Fibroblast of skin of right quadriceps (primary cell): ENCODE measurements at places on chromosomes 6 and 20.

- no peak for DNase-seq
Observed at GRCh38 chr20:22429175-22430153, 154.9 kb downstream of the FOXA2 start.

- DNase-seq: no peak
Observed at GRCh38 chr6:168307695-168308021, 11.9 kb downstream of the DACT2 start.

DNA sequence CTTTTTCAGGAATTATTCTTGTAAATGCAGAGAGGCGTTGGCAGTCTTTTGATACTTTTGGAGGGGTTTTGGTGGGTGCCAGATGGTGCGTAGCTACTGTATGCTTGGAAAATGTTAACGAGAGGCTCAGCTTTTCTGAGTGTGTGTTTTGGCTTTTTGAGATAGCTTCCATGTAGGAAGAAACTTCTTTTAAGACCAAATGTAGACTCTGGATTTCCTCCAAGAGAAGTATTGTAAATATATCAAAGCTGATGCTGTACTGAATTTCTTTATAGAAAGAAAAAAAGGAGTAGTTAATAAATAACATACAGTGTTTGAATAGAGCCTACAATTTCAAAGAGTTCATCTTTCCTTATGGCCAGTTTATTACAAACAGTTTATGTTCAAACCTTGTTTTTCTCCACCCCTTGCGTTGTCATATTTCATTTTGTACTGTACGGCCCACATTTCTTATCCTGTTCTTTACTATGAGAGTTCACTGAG is 16.7 kb downstream of the TIAM2 start:
- no peak for DNase-seq

DNA sequence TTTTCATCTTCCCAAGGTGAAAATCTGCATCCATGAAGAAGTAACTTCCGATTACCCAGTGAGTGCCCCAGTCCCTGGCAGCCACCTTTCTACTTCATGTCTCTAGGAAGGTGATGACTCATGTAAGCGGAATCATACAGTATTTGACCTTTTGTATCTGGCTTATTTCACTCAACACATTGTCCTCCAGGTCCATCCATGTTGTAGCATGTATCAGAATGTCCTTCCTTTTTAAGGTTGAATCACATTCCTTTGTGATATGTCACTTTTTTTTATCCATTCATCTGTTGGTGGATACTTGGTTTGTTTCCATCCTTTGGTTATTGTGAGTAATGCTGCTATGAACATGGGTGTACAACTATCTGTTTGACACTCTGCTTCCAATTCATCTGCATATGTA is 176.3 kb upstream of the CDYL start:
- DNase-seq: peak; percentile 89

GRCh38 chr20:8187740-8188139 is 55.7 kb downstream of the PLCB1 start:
- no peak for DNase-seq

DNA sequence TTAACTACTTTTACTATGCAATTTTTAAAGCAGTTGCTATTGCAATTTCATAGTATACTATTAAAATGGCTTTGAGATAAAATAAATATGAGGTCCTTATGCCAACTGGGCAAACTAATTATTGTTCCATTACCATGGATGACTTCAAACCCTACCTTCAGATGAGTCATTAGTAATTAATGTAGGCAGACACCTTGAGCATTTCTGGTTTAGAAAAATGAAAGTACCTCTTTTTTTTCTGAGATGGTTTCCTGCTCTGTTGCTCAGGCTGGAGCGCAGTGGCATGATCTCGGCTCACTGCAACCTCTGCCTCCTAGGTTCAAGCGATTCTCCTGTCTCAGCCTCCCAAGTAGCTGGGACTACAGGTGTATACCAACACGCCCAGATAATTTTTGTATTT is 11.9 kb downstream of the ASF1A start:
- no peak for DNase-seq

- DNase-seq: peak; percentile 80
Observed at GRCh38 chr6:26554697-26555504, 16.7 kb downstream of the HMGN4 start.

GRCh38 chr6:5260111-5260620 is 584 bp downstream of the LYRM4 start:
- peak; percentile 48 for DNase-seq

DNA sequence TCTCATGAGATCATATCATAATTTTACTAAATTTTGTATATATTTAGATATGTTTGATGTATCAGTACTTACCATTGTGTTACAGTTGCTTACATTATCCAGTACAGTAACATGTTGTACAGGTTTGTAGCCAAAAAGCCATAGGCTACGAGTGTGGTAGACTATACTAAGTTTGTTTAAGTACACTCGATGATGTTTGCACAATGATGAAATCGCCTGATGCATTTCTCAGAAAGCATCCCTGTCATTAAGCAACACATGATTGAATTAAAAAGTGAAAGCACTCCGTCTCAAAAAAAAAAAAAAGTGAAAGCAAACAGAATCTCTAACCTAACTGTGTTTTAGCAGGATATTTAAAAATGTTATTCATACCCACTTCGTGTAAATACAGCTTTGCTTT is 104.9 kb upstream of the TFAP2D start:
- no peak for DNase-seq

GRCh38 chr6:24933266-24933665 is 2.5 kb downstream of the RIPOR2 start:
- no peak for DNase-seq

DNA sequence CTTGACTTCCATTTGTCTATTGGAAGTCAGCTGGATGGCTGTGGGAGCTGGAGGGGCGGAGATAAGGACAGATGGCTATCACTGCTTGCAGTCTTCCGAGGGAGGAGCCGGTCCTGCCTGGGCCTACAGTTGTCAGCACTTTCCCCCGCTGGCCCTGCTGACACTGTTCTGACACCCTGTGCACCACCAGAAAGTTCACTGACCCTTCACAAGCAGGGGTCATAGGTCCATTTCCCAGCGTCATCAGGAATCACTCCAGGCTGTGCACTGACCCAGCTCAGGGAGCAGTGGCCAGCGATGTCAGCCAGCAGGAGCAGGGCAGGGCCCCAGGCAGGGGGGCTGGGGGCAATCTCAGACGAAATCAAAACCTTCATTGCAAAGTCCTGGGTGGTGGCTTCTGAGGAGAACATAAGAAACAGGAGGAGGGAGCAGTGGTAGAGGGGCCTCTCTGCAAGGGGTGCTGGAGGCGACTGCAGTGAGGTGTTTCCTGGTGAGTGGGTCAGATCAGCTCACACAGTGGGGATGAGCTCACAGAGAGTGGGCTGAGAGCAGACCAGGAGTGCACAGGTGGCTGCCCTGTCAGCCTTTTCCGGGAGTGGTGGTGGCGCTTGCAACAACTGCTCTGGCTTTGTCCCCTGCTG is 26.5 kb upstream of the PLEKHG1 start:
- DNase-seq: no peak

GRCh38 chr20:7196481-7196880 is 429.0 kb downstream of the BMP2 start:
- DNase-seq: peak; percentile 57

GRCh38 chr6:133701633-133702331 is 187.1 kb upstream of the TCF21 start:
- DNase-seq: peak; percentile 25

- DNase-seq: no peak
Observed at GRCh38 chr6:31307669-31308049, 35.8 kb upstream of the HLA-C start.

- DNase-seq: peak; percentile 12
Observed at GRCh38 chr6:33822575-33823395, 19.0 kb upstream of the MLN start.

DNA sequence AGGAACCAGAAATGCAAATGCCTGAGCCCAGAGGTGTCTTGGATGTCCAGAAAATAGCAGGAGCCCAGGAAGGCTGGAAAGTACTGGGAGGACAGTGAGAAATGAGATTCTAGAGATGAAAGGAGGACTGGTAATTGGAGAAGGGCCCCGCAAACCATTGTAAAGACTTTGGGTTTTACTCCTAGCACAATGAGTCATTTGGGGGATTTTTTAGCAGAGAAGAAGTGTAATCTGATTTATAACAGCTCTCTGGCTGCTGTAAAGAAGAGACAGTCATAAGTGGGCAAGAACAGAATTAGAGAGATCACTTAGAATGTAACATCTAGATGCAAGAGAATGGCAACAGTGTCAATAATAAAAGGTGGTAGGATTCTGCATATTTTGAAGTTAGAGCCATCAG is 40.2 kb downstream of the SLC35F1 start:
- no peak for DNase-seq

- DNase-seq: no peak
Observed at GRCh38 chr6:106561686-106562405, 67.5 kb downstream of the RTN4IP1 start.

DNA sequence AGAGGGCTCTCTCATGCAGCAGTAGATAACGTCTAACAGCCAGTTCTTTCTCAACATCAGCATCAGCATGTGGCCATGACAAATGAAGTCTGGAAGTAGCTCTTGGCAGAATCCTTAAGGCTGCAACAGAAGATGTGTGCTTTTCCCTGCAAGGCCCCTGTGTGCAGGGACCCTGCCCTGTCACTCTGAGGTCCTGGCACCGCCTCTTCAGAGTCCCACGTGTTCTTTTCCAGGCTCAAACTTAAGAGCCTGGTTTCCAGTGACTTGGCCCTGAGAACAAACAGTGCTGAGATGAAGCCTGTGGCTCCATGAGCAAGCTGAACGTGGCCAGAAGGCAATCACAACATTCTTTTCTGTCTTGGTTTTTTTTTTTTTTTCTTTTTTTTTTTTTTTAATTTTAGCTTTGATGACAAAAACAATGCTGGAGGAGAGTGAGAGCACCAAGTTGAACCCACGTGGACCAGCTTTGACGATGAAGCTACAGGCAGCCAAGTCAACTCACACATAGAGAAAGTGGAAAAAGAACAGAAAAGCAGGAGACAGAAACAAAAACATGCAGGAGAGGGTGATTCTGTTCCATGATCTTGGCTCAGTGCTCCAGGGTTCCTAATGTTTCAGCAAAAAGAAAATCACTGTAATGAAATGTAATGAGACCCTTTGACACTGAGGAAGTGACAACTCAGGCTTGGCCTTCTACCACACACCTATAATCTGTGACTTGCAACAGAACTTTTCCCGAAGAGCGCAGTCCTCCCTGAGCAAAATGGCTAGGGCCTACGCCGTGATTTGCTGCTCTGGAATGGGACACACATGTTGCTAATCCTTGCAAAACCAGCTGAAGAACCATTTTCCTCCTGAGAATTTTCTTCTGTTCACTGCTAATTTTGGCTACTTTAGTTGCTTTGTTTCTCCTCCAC is 86.1 kb downstream of the FOXC1 start:
- DNase-seq: peak; percentile 32

DNA sequence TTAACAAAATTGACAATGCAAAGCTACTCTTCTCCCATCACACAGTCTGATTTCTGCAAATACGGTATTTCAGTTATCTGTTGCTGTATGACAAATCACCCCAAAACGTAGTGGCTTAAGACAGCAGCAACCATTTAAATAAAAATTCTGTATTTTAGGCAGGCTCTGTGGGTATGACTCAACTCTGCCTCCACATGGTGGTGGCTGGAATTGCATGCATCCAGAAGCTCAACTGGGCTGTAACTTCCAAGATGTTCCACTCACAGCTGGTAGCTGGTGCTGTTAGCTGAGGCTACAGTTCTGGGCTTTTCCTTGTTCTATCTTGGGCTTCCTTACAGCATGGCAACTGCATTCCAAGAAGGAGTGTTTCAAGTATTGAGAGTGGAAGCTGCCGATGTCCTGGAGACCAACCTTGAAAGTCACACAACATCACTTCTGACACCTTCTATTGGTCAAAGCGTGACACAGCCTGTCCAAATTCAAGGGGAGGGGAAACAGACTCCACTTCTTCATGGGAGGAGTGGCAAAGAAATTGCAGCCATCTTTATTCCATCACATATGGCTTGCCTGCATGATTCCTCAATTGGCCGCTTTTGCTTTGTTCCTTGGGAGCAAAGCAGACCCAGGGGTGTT is 39.7 kb upstream of the TULP1 start:
- peak; percentile 22 for DNase-seq

DNA sequence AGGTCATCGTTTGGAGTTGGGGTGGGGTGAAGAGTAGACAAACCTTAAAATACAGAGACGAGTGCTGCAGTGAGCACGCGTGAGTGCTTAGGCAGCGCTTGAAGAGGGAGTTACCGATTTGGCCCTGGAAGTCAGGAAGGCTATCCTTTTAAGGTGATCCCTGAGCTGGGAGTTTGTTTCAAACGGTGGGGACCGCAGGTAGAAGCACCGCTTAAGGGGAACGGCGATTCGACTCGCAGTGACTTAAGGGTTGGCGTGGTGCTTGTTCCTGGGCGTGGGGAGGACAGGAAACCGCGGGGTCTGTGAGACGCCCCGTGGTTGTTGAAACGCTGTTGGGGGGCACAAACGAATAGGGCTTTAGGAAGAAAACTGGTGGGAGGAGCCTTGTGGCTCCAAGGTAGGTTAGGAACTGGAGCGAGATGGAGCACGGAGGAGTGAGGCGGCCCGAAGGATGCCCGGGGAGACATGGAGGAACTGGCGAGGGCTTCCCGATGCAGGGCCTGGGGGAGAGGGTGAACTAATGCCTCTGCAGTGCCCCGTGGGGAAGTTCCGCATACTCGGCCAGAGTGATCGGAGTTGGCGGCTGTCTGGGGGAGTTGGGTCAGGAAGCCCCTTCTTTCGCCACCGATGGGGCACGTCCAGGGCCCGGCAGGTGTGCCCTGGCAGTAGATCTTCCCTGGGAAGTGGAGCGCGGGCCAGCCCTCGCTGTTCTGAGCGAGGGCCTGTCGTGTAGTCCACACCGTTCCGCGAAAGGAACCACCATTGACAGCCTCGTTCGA is 1.3 kb upstream of the CDYL start:
- no peak for DNase-seq

- peak; percentile 27 for DNase-seq
Observed at GRCh38 chr6:24780206-24780605, 5.5 kb downstream of the GMNN start.

- no peak for DNase-seq
Observed at GRCh38 chr20:58973179-58973578, 7.9 kb upstream of the NELFCD start.

DNA sequence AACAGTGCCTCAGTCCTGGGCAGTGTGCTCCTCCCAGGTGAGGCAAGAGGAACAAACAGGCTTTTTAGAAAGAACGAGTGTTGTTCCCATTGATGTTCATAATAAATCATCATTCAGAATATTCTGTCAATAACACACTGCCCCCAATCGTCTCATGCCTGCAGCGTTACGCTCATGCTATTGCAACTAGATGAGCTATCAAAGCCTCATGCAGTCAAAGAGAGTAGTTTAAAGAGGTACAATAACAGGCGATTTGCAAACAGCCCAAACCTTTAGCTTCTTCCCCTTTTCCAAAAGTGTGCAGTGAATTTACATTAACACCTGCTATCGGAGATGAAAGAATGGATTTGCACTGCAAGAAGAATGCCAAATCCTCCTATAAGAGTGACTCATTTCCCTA is 1164.7 kb upstream of the MAP3K7 start:
- no peak for DNase-seq

DNA sequence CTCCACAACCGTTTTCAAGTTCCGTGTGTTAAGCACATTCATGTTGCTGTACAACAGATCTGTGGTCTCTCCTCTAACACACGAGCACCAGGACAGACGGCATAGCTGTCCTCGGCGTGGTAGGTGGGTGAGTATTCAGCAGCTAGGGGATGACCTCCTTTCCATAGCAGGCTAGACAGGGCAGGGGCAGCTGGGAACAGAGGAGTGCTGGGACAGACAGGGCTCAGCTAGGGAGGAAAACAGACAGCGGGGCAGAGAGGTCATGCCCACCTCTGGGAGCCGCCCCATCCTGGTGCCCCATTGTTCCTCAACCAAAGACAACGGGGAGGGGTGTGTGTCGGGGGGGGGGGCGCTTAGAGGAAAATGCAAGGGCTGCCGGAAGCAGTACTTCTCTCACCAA is 271.5 kb upstream of the FOXQ1 start:
- no peak for DNase-seq

- DNase-seq: peak; percentile 96
Observed at GRCh38 chr20:8860011-8860495, 208.8 kb upstream of the PLCB4 start.
